Activated naive CD4-positive, alpha-beta T cell treated with anti-CD3 and anti-CD28 coated beads for 36 hours (primary cell): ENCODE measurements at places on chromosomes 6 and 20.

- DNase-seq = no peak
These were observed 35.3 kb downstream of the METTL24 start for GRCh38 chr6:110322874-110323242.

GRCh38 chr6:14455876-14456648 is 338.5 kb downstream of the CD83 start:
- no peak for DNase-seq

DNA sequence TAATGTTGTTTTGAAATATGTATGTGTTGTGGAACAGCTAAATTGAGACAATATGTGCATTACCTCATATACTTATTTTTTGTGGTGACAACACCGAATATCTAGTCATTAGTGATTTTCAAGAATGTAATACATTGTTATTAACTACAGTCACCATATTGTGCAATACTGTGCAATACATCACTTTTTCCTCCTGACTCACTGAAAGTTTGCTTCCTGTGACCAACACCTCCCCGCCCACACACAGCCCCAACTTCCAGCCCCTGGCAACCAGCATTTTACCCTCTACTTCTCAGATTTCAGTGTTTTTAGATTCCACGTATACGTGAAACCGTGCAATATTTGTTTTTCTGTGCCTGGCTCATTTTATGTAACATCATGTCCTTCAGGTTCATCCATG is 627.9 kb downstream of the PRKN start:
- peak; percentile 49 for DNase-seq

- DNase-seq = no peak
These were observed 438.2 kb downstream of the CD83 start for GRCh38 chr6:14555804-14556203.

GRCh38 chr6:131321589-131321988 is 186.3 kb downstream of the AKAP7 start:
- no peak for DNase-seq

- no peak for DNase-seq
These were observed 197.5 kb upstream of the CST7 start for GRCh38 chr20:24751551-24751950.
